ENCODE measurements at places on chromosomes 7 and 10.

DNA sequence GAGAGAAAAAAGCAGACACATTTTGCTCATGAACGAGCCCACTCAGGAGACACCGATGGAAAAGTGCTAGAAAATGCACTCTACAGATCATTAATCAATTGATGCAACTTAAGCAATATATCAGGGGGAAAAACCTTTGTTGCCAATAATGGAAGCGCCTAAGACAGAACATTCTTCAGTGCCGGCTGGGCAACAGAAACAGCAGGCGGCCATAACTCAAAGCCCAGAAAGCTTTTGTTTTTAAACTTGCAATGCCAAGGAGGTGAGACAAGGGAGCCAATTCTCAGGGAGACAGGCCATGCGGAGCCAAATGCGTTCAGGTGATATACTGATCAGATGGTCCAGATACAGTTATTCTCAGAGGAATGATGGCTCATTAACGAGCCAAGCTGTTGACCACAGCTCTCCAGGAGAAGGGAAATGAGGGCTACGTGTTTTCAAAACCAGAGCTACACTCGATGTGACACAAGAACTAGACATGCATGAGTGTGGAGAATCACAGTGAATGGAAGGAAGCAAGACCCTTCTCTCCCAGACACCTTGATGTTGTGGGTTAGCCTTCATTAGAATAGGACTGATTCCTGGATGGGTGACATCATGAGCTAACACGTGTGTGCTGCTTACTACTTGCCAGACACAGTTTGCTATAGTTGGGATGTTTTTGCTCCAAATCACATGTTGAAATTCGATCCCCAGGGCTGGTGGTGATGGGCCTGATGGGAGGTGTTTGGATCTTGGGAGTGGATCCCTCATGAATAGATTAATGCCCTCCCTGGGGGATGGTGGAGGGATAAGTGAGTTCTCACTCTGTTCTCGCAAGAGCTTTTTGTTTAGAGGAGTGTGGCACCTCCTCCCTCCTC lies 79.1 kb upstream of the KCNMA1 start:
- no peak for DNase-seq

DNA sequence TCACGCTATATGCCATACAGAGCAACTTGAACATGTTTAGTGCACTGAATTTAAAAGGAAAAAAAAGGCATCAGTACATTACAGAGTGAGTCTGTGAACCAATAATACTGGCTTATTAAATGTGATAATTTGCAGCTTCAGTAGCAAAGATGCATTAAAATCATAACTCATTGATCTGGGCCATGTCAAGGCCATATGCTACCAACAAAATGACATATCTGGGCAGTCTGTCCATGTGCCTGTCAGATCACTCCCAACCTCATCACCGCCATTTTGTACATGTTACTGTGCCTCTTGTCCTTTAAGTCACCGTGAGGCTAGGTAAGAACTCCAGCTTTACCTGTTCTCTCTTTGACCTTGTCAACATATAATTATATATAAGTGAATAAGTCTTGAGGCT lies 307.4 kb upstream of the LRGUK start:
- DNase-seq = no peak

DNA sequence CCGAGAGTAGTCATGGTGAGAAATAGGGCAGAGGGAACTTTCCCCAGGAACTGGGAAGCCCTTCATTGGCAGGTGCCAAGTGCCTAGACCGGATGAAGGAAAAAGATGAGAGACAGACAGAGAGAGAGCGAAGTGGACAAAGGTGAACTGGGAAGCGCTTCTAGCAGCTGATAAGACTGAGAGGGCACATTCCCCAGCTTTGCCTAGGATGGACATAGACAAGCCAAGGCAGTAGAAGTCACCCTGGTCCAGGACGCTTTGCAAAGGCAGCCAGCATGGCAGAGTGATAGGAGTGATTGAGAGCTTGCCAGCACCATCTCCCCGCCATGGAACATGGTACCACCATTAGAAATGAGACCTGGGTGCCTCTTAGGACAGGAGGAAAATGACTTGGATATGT lies 372.8 kb upstream of the MGMT start:
- no peak for DNase-seq

GRCh38 chr7:71364551-71364950 lies 232.6 kb downstream of the GALNT17 start:
- no peak for DNase-seq

GRCh38 chr10:27564398-27564797 lies 60.3 kb downstream of the RAB18 start:
- DNase-seq = no peak

- no peak for DNase-seq
Observed at GRCh38 chr7:135692055-135692454, 29.7 kb downstream of the STMP1 start.

DNA sequence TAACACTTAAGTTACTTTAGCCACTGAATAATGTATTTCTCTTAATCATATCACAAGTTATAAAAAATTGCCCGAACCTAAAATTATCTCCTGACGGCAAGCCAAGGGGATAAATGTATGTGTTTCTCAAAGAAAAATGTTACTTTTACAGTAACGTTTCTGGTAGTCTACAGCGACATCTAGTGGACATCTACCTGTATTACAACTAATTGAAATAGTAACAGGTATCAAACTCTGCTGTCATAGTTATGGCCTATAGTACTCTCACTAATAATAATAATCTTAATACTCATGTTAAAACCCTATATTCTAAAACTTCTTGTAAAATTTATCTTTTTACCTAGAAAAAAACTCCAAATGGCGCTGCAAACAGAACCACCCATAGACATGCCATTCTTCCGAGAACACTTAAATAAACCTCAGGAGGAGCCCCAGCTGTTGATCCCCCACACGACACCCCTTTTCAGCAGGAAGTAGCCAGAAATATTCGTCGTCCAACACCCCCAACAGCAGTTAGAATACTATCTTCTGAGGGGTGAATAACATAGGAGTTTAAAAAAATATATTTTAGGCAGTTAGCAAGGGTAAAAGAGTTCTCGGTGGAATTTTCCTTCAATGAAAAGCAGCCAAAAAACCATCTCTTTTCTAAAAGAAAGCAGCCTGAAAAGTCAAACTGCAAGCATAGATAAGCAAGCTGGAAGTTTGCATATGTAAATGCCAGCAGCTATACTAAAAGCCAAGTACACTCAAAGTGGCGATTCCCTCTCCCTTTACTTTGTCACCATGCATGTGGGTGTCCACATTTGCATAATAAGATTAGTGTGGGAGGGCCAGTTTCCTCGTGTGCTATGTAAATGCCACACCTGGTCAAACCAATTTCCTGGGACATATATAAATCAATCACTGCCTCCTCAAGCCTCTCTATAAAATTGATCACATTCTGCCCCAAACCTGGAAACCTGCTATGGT lies 40.5 kb upstream of the ZNF107 start:
- no peak for DNase-seq

GRCh38 chr10:75159519-75159918 lies 48.1 kb downstream of the SAMD8 start:
- no peak for DNase-seq

- no peak for DNase-seq
Observed at GRCh38 chr10:103581499-103581898, 88.0 kb downstream of the NEURL1 start.

DNA sequence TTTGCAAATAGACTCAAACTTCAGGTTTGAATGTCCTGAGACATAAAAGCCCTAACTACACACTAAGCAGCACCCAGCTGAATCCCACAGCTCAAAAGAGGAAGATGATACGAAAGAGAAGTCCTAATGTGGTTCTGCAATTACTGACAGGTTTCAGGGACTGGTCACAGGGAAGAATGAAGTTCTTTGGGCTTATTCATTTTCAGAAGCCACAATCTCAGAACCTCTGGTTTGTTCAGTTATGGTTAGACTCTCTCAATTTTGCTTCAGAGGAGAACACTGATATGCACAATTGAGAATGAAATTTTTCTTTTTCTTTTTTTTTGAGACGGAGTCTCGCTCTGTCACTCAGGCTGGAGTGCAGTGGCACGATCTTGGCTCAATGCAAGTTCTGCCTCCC lies 94.6 kb upstream of the FAM180A start:
- DNase-seq = no peak

DNA sequence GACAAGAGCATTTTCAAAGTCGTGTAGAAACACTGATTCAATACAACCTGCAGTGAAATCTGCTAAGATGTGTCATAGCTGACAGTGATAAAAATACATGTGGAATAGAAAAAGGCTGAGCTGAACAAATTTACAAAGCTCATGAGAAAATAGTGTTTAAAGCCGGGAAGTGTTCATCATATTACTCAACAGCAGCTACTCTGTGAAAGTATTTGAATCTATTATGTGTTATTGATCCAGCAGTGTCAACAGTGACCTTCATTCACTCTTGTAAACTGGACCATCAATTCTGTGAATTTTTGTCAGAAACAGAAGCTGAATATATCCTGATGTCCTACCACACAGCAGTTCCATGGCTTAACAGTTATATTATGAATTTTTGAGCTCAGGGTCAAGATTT lies 11.6 kb downstream of the DYDC1 start:
- DNase-seq = no peak

DNA sequence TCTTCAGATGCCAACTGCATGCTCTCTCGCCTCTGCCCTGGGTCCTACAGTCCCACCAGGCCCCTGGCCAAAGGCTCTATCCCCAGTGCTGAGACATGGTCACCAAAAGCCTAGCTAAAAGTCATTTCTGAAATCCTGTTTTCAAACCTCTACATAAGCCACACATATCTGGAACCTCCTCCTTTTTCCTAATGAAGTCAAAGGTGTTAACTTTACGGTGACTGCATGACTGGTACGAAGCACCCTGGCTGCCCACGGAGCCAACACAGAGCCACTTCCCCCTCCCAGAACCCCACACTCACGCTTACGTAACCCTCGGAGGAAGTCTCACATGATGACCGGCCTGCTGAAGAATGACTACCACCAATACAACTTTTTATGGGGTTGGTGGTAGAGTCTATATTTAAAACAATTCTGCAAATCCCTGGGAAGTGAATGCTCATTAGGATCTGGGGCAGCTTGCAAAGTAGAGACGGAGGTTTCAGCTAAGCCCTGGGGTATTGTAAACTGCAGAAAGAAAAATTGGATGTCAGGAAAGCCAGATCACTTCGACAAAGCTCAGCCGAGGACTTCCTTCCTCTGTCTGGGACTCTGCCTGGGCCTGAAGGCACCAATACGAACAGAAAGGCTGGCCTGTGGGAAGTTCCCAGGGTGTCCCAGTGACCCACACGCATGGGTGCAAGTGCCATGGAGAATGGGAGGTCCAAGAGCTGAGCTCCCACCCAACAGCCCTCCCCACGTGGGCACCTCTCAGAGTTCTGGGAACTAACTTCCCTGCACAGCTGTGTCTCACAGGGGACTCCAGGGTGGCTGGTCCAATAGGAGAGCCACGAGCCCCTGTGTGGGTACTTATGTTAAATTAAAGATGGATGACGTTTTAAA lies 50.7 kb downstream of the PDGFA start:
- DNase-seq = no peak

DNA sequence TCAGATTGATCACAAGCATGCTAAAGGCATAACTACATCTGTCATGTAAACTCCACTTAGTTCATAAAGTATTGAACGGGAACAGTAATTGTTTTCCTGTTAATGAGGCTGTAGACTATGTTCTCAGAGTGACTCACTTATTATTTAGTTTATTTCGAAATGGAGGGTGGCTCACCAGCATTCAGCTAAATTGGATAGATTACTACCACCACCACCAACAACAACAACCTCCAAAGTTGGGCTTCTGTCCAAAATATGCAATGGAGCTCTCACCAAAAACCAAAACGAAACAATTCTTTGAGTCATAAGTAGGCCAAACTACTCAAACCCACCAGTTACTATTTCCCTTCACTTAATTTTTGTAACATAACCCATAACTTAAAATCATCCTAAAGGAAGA lies 127.9 kb upstream of the NRBF2 start:
- DNase-seq = no peak

DNA sequence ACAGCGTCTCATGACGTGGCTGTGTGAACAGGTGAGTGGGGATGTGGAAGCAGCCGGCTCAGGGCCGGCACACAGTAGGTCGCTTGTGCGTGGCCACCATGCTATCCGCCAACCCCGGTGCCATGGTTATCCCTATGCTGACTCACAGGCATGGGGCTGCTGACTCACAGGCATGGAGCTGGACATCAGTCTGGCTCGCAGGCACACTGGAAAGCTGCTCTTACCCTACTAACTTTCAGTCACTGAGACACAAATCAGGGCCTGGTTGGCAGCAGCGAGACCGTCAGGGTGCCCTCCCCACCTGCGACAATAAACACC lies 341.9 kb downstream of the PTPRN2 start:
- DNase-seq = no peak

- DNase-seq = no peak
Observed at GRCh38 chr10:75231672-75232581, 3.8 kb downstream of the COMTD1 start.

DNA sequence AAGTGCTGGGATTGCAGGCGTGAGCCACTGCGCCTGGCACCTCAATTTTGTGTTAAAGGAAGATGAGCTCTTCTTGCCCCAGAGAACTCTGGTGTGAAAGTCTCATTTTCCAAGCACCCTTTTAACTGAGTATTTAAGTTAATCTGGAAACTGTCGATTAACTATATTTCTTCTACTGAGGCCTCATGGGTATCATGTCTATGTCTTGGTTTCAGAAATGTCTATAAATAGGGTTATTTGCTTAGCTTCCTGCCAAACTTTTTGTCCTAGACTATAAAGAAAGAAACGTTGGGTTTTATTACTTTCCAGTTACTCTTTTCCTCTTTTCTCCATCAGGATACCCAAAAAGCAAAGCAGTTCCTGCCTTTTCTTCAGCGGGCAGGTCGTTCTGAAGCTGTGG lies 102.4 kb downstream of the LRRC4 start:
- DNase-seq = no peak

DNA sequence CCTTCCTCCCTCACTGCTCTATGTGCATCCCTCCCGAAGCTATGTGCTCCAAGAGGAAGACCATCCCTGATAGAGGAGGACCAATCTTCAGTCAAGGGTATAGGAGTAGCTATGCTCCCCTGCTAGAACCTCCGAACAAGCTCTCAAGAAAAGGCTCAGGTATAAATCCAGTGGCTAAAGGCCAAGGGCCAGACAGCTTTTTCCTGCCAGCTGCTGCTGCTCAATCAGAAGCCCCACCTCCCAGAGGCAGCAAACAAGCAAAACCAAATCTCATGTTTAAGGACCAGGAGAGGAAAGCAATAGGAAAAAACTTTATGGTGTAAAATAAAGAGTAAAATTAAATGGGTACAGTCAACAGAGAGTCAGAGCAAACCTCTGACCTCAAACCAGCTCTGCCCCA lies 187.2 kb downstream of the FGFR2 start:
- DNase-seq = no peak
